Globus pallidus (tissue), 1 donor: ENCODE measurements at places on chromosomes 16 and 17.
A peak's percentile ranks its signal among the peaks of the same experiment; 100 is the strongest.

GRCh38 chr16:21158208-21159110, at the start of gene LDAF1:
Gene LDAF1 (plus strand): TSS chr16:21158674. CDS start chr16:21161183, 2,509 bp downstream.
- DNase-seq, result peak; percentile 29

- DNase-seq, result no peak
Observed at GRCh38 chr17:8063761-8064534, 23.6 kb downstream of the ALOX12B start.

- no peak for DNase-seq
Observed at GRCh38 chr17:71361656-71362450, 759.0 kb upstream of the SOX9 start.

GRCh38 chr16:84247331-84247730, 7.5 kb upstream of the KCNG4 start:
- no peak for DNase-seq

DNA sequence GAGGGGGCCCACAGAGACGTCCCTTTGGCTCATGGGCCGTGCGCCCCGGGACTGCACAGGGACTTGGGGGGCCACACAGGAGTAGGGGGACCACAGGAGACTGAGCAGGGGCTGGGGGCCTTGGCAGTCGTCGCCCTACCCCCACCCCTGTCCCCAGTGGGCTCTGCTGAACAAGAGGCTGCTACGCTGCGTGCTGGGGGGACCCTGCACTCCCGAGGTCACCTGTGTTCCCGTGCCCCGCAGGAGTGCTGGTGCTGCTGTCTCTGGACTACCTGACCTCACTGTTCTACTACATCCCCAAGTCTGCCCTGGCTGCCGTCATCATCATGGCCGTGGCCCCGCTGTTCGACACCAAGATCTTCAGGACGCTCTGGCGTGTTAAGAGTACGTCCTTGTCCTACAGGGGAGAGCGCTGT, 14.4 kb upstream of the RNF213 start:
- no peak for DNase-seq

GRCh38 chr16:47043200-47043599, 69.7 kb upstream of the DNAJA2 start:
- DNase-seq, result peak; percentile 26

DNA sequence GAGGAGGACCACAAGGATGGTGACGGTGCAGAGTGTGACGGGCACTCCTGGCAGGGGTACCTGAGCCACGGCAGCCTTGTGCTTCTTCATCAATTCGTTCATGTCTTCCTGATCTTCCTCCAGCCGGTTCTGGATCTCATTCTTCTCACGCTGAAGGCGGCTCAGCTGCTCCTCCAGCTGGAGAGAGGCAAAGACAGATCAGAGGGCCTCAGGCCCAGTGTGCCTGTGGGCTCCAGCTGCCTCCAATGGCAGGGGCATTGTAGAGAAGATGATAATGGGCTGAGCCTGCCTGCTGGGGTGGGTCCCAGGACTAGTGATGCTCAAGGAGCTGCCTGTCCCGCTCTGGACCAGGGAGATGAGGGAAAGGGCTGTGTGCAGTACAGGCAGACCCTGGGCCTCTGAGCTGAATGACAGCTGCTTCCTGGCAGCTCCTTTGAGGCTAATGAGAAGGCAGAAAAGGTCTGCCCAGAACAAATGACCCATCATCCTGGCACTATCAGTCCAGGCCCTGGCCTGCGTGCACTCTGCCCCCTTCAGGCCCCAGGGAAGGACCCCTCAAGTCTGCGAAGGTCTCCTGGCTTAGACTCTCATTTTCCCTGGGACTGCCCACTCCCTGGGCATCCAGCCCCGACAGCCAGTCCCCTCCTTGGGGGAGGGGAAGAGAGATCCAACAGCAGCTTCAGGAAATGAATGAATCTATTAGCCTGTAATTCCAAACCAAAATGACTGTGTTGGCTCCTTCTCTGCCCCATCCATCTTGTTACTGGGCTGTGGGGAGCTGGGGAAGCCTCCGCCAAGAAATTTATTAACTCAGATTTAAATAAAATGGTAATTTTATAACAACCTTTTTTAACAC, 48.0 kb downstream of the PIPOX start:
- DNase-seq, result peak; percentile 35

- DNase-seq, result no peak
Observed at GRCh38 chr16:1687427-1688316, 9.6 kb downstream of the JPT2 start.

GRCh38 chr17:53101706-53102105, 721.0 kb upstream of the KIF2B start:
- no peak for DNase-seq

DNA sequence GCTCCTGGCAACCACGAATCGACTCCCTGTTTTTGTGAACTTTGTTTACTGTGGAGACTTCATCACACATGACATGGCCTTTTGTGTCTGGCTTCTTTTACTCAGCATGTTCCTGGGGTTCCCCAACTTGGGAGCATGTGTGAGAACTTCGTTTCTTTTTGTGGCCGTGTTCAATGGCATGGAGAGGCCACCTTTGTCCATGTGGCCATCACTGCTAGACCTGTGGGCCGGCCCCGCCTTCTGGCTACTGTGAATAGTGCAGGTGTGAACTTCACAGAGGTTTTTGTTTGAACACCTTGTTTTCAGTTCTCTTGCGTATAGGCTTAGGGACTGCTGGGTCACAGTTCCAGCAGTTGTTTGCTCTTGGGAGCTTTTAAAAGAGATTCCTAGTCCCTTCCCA, 5.7 kb upstream of the SLC38A8 start:
- no peak for DNase-seq

GRCh38 chr17:978103-979093, 1.2 kb downstream of the NXN start:
- DNase-seq, result no peak

DNA sequence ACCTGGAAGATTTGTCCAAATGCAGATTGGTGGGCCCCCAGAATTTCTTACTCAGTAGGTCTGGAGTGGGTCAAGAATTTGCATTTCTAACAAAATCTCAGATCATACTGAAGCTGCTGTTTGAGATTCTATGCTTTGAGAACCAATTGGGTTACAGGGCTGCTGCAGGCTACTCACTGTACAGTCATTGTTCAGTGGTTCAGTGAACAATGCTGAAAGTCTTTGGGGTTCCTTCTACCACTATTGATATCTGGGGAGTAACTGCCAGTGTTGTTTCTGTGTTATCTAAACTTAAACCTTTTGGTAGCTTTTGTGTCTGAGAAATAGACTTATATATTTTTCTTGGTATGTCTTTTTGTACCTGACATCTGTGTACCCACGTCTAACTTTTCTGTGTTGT, 187.5 kb downstream of the TANC2 start:
- peak; percentile 81 for DNase-seq

DNA sequence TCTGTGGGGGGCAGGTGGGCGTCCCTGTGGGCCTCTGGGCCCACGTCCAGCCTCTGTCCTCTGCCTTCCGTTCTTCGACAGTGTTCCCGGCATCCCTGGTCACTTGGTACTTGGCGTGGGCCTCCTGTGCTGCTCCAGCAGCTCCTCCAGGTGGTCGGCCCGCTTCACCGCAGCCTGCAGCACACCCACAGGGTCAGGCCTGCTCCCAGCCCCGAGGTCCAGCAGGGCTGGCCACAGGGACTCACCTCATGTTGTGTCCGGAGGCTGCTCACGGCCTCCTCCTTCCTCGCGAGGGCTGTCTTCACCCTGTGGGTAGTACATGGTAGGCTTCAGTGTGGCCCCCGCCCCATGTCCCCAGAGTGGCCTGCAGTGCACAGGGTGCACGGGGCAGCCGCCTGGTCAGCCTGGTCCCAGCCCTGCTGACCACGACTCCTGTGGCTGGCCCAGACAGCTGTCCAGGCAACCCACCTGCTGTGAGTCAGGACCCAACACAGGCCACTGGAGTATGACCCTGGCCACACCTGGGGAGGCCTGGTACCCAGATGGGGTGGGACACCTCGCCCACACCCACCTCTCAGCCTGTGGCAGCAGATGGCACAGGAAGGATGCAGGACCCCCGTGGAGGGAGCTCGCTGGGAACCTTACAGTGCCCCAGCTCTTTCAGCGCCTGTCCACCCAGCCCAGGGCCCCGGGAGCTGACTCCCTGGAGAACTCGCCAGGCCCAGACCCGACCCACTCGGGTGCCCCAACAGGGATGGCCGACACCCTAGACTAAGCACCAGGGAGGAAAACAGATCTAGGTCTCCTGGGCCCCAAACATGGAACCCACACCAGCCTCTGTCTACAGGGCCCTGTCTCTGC, 23.9 kb upstream of the AATK start:
- peak; percentile 55 for DNase-seq
